ENCODE measurements at places on chromosomes 13 and 19.

DNA sequence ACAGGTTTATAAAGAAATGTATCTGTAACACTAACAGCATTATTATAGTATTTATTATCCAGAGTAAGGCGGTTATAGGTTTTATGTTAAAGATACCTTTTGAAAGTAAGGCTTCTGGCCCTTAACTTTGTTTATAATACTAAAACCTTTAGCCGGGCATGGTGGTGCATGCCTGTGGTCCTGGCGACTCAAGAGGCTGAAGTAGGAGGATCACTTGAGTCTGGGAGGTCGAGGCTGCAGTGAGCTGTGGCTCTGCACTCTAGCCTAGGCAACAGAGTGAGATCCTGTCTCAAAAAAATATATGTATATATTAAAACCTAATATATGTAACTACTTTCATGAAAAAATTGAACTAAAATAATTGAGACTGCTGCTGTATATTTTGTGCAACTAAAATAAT, 98.7 kb upstream of the KLF5 start:
- no peaks in the 10 kb centered on the region for H3K27me3 ChIP-seq
- H3K4me3 ChIP-seq = no peak overlapping the region

DNA sequence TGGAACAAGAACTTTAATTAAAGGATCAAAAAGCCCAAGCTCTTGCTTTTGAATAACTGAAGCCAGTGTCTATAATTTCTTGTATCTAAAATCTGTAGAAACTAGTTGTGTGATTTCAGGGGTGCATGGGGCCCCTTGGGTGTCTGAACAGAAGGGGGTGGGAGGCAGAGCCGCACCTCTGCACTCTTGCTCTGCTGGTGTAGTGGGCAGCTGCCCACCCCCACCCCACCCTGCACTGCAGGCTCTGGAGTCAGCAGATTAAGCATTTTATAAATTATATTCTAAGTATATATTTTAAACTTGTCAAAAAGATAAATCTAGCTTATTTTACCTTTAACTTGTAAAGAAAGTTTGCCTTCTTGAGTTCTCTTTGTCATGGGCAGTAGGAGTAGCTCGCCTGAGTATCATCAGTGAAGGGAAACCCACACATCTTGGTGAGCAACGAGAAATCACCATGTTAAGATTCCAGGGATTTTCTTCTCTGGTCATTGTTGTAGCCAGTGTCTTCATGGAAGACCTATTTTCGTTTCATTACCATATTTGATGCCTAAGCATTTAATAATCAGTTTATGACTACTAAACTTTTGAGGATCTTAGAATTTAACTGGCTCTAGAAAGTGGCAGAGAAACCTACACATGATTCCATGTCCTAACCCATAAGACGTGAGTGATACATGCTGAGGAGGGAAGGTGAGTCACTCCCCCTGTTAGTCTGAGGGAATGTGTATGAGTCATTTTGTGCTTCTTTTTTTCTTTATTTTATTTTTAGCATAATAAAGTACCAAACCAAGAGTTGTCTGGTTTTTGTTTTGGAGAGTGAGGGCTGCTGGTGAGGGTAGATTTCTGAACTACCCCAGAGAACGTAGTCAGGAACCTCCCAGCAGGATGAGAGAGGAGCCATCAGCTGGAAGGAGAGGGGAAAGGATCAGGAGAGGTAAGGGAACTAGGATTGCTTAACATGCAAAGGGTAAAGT, 7.7 kb downstream of the UBE2L5 start:
- no peaks in the 10 kb centered on the region for H3K36me3 ChIP-seq
- H3K27me3 ChIP-seq = no peaks in the 10 kb centered on the region
- H3K4me1 ChIP-seq = no peaks in the 10 kb centered on the region
- H3K4me3 ChIP-seq = no peak overlapping the region

- no peaks in the 10 kb centered on the region for H3K36me3 ChIP-seq
- peaks cover 6% of the 10 kb centered on the region for H3K4me1 ChIP-seq
- H3K27me3 ChIP-seq = no peaks in the 10 kb centered on the region
- no peak overlapping the region for H3K27ac ChIP-seq
Observed at GRCh38 chr13:33723365-33723764, 94.6 kb upstream of the RFC3 start.

DNA sequence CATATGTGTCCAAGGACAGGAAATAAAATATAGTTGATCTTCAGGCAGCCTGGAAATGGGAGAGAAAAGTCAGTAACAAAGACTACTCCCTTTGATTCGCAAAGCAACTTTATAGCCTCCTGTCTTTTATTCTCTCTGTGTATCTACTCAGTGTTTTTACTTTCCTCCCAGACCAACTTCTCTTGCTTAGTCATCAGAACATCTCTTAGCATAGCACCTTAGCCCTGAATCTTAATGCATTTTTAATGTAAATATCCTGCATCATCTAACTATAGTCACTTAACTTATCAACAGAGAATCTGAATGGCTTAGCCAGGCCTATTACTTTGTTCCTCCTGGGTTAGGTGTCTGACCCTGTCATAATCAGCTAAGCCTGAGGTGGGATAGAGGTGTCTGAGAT, 238.2 kb downstream of the MAB21L1 start:
- H3K4me1 ChIP-seq = no peaks in the 10 kb centered on the region

DNA sequence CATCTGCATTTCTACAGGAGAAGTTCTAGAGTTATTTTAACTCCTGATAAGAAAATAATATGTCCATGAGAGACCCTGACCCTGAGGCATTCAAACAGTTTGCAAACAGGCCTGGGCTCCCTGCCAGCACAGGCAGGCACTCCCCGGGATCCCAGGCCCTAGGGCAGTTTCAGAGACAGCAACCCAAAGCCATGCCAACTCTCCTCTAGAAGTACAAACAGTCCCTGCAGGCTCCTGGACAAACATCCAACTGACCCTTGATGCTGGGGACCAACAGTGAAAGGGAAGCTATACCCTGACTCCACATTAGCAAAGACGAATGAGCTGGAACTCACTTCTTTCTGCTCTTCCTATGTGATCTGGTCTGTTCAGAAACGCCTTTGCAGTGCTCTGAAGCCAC, 44.8 kb downstream of the CCDC70 start:
- no peak overlapping the region for H3K27ac ChIP-seq
- no peaks in the 10 kb centered on the region for H3K27me3 ChIP-seq
- H3K36me3 ChIP-seq = no peaks in the 10 kb centered on the region
- peak; percentile 40 for DNase-seq

DNA sequence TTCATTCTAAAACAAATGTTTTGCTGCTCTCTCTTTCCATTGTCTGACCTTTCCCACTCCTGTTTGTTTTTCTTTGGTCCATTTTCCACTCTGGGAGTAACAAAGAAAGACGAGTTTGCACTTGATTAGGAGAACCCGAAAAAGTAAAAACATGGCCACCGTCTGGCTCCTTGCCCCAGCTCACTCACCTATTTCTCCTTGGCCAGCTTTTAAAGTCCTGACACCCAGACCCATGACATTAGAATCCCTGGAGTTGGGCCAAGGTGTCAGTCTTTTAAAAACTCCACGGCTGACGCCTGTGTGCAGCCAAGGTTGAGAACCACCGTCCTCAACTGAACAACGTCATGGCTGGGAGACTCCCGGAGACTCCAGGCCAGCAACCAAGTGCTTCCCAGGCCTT, 63.6 kb upstream of the FLT1 start:
- H3K27me3 ChIP-seq = no peaks in the 10 kb centered on the region
- DNase-seq = peak; percentile 96
- no peak overlapping the region for H3K4me3 ChIP-seq
- H3K36me3 ChIP-seq = no peaks in the 10 kb centered on the region

DNA sequence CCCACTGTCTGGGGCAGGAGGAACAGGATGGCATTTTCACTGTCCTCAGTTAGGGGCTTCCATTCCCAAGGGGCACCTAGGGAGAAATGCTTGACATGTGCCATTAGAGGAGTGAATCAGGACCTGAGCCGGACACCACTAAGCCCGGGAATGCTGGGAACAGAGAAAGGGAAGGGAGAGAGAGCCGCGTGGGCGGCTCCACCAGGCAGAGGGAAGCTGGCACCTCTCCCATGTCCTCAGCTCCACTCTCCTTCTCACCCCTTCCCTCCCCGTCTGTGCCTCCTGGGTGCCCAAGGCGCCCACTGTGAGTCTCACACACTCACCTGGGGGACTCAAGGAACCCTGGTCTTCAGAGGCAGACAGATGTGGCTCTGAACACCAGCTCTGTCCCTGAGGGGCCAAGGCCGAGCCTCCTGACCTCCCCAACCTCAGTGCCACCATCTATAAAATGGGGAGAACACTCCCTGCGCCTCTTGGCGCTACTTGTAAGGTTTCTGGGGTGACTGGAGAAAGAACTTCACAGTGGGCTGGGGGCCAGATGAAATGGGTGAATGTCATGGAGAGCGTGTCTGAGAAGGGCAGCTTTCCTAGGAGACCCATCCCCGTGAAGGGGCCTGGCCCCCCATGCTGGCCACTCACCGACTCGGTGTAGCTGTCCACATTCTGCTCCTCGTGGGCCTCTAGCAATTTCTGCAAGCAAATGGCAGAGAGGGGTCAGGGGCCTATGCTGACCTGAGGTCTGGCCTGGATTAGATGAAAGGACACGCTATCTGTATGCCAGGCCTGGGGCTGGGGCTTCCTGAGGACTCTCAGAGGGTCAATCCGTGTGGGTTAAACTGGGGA, 5.3 kb upstream of the KPTN start:
- no peak overlapping the region for H3K27ac ChIP-seq
- no peak overlapping the region for H3K4me3 ChIP-seq
- H3K4me1 ChIP-seq = peaks cover 19% of the 10 kb centered on the region
- no peaks in the 10 kb centered on the region for H3K27me3 ChIP-seq

DNA sequence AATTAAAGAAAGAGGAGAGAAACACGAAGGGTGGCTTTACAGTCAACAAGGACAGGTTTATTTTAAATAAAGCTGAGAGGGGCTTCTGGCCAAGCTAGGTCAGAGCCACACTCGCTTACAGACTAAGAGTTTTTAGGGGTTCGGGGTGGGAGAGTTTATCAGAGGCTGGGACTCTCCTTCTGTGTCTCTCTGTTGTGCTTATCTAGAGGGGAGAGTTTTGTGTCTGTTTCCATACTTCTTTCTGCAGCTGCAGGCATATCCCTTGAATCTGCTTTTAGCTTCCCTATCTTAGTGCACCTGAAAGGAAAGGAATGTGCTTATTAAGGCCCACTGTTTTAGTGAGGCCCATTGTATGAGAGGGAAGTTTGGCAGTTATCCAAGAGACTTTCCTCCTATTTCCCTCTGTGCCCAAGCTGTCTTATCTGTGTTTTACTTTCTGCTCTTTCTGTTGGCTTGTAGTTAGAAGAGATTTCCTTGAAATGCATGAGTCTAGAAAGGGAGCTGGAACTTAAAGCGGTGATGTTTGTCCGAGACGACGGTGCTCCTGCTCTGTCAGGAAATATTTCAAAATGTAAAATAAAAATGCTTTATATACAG, 275.3 kb downstream of the KCTD12 start:
- DNase-seq = no peak
- no peaks in the 10 kb centered on the region for H3K36me3 ChIP-seq
- H3K4me3 ChIP-seq = no peak overlapping the region
- no peaks in the 10 kb centered on the region for H3K27me3 ChIP-seq
- no peak overlapping the region for H3K27ac ChIP-seq
- H3K4me1 ChIP-seq = no peaks in the 10 kb centered on the region

GRCh38 chr13:24167666-24168391, 7.3 kb downstream of the SPATA13 start:
- no peak overlapping the region for H3K27ac ChIP-seq
- H3K4me1 ChIP-seq = peaks cover 15% of the 10 kb centered on the region
- no peaks in the 10 kb centered on the region for H3K36me3 ChIP-seq
- no peaks in the 10 kb centered on the region for H3K27me3 ChIP-seq
- DNase-seq = no peak

DNA sequence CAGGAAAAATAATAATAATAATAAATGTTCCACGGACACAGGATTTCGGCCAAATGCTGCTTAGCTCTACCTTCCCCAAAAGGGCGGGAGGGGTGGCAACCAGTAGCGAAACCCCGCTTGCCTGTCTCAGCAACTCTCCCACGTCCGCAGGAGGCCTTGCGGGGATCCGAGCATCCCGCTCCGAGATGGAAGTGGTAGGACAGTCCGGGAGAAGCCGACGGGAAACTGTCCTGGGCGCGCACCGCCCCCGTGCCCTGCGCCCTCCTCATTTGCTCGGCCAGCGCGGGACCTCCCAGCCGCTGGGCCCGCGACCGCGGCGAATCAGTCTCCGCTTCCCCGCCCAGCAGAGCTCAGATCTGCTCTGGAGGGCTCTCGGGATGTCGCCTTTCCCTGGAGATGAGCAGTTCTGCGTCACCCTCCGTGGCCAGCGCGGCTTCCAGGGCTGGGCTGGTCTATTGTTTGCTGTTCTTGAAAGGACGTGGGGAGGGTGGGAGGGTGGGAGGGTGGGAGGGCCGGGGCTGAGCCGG, 48.9 kb upstream of the PABPC3 start:
- DNase-seq = peak; percentile 7
- peaks cover 5% of the 10 kb centered on the region for H3K27me3 ChIP-seq
- no peak overlapping the region for H3K27ac ChIP-seq
- peaks cover 9% of the 10 kb centered on the region for H3K4me1 ChIP-seq
- H3K36me3 ChIP-seq = no peaks in the 10 kb centered on the region
- no peak overlapping the region for H3K4me3 ChIP-seq

DNA sequence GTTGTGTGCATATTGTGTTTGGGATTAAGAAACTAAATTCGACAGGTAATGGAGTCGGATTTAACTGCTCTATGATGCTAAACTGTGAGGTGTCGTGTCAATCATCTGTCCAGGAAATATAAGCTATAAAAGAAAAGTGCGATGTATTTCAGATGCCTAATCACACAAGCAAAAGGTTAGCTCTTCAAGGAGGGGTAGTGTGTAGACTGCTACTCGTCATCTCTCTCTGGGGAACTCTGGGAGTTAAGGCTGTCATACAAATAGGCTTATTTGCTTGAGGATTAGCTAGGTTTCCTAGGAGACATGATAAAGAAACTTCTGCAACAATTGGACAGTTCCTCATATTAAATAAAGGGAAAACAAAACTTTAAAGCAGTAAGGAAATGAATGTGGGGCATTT, 462.1 kb downstream of the OLFM4 start:
- H3K4me3 ChIP-seq = no peak overlapping the region
- DNase-seq = no peak
- H3K36me3 ChIP-seq = no peaks in the 10 kb centered on the region
- no peaks in the 10 kb centered on the region for H3K27me3 ChIP-seq
- H3K4me1 ChIP-seq = no peaks in the 10 kb centered on the region

DNA sequence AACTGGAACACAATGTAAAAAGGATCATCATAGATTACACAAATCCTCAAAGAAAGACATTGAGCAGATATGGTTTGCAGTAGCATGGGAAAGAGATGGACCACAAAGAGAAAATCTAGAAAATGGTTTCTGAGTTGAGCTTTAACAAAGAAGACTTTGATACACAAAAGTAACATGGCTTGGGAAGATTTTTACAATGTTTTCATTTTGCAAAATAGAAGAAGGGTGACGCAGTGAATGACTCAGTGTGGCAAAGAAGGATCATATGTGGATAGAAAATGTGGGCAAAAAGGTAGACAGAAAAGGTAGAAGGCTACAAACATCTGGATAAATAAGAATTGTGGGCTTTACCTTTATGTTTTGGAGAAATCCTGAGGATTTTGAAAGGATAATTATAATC, 1220.5 kb downstream of the PCDH17 start:
- H3K4me3 ChIP-seq = no peak overlapping the region
- DNase-seq = no peak
- no peaks in the 10 kb centered on the region for H3K4me1 ChIP-seq
- H3K27ac ChIP-seq = no peak overlapping the region
- H3K27me3 ChIP-seq = no peaks in the 10 kb centered on the region
